ENCODE measurements at places on chromosomes 3 and 15. TPM values are rescaled to one million over a fixed set of nuclear protein-coding genes. Genes with fewer than 3 reads are reported as not detected.

- ATAC-seq, result no peak
Observed at GRCh38 chr3:32839714-32840085, 21.9 kb downstream of the TRIM71 start.

- no peak for ATAC-seq
Observed at GRCh38 chr15:101143321-101143720, 108.5 kb downstream of the CHSY1 start.

DNA sequence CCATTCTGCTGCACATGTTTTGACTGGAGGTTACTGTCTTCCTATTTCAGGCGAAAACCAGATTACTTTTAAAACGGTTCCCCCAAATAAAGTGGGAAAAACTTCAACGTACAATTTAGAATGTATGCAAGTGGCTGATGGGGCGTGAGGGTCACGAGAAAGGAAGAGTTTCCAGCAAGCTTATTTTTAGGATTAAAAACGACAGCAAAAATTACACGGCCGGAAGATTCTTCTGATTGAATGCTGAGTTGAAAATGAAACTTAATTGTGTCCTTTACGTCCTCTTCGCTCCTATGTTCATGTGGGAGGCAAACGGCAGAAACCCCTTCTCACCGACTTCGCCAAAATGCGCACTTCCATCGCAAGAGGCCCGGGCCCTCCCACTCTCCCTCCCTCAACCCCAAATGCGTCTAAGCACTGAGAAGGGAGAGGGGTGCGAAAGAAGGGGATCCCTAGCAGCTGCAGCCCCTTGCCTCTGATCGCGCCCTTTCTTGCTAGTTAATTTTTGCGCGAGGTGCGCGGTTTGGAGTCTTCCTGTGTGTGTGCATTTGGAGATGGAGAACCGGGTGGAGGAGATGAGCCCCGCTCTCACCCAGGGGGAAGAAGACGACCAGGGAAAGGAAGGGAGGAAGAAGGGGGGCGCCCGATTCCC, 656 bp downstream of the CD47 start:
- ATAC-seq, result peak; percentile 8

- ATAC-seq, result no peak
Observed at GRCh38 chr3:49199239-49199899, 28.0 kb downstream of the KLHDC8B start.

DNA sequence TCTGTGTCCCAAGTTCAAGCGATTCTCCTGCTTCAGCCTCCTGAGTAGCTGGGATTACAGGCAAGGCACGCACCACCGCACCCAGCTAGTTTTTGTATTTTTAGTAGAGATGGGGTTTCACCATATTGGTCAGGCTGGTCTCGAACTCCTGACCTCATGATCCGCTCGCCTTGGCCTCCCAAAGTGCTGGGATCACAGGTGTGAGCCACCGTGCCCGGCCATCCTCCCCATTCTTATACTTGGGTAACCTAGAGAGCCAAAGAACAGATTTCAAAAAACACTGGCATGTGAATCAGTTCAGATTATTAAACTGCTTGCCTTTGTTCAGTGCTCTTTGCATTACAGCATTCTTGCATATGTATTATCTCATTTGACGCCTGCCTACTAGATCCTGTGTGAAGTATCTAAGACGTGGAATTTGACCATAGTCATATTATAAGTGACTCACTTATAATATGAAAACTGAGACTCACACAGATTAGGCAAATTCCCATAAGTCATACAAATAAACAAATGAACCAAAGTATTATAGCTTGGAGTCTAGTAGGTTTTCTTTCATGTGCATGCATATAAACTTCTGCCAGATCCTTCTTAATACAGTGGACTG, 123.5 kb downstream of the UNC13C start:
- no peak for ATAC-seq

Gene MNS1
- total RNA-seq, result not detected

- no peak for ATAC-seq
Observed at GRCh38 chr3:32709346-32709745, 24.4 kb downstream of the CNOT10 start.

Measured in activated T-helper 17 cell treated with anti-CD3 and anti-CD28 coated beads, Interleukin-2, amount 50 U/mL, for 72 hours (primary cell).